ENCODE measurements at places on chromosomes 1 and 21. TPM values are rescaled to one million over a fixed set of nuclear protein-coding genes. Genes with fewer than 3 reads are reported as not detected.

DNA sequence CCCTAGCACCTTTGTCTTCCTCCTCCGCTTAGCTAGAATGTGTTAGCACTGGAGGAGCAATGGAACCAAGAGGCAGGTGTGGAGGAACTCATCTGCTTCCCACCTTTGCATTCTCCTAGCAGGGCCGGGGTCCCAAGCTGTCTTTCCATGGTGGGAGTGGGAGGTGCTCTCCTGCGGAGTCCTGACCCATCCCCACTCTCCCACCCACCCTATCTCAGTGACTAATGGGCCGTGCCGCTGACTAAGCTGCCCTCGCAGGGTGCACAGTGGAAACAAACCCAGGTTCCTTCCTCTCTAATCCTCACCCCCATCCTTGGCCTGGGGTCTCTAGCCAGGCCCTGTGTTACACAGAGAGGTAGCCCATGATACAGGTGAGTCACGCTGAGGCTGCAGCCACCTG lies 177.5 kb downstream of the HIVEP3 start:
- DNase-seq, result no peak

GRCh38 chr1:154145986-154146385 lies 8.9 kb downstream of the NUP210L start:
- no peak for DNase-seq

GRCh38 chr1:61332196-61332753 lies 249.9 kb downstream of the NFIA start:
- DNase-seq, result no peak

DNA sequence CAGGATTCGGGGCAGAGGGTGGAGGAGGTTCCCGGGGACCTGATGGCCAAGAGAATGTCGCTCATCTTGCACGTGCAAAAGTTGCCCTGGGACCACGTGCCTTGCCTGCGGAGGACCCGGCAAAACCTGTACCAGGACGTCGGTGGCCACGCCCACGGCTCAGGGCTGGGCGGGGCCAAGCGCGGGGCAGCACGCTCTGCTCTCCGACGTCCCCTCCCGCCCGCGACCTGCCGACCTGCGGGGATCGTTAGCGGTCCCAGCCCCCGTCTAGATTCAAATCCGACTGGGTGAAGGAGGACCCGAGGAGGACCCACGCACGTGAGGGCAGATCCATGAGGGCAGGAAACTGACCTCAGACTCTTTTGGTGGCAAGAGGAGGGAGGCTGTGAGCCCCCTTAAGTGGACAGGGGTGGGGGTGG lies at the start of gene C1orf167:
C1orf167 (plus strand) TSS at position 206 of the 419 bp plus-strand sequence. CDS start 2,208 bp downstream, outside the sequence.
- peak; percentile 20 for DNase-seq

- DNase-seq, result no peak
Measured at GRCh38 chr1:99782920-99783319, 16.5 kb upstream of the FRRS1 start.

GRCh38 chr1:109047339-109047738 lies 5.4 kb upstream of the WDR47 start:
- DNase-seq, result peak; percentile 44

DNA sequence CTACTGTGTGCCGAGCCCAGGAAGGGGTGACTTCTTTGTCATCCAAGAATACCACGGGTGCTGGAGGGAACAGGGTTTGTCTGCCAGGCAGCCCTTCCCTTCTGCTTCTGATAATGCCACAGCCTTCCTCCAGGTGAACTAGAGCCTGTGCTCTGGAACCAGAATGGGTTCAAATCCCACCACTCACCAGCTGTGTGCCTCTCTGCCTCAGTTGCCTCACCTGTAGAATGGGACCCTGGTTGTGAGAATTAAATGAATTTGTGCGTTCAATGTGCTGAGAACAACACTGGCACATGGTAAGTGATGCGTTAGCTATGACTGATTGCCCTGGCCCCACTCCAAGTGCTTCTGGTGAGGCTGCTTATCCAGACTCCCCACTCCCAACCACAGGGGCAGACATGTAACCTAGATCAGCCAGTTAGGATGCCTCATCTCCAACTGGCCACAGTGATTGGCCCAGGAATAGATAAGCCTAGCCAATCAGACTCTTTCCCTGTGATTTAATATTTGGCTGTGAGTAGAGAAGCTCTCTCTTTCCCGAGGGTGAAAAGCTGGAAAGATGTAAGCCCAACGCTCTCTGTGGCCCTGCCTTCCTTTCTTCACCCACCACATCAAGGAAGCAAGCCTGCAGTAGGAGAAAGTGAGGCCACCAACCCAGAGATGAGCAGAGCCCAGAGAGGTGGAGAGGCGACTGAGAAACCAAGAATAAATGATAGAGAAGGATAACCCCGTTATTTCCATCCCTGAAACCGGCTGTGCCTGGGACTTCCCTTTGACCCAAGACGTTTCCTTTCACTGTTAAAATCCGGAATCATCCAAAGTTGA lies 20.8 kb upstream of the LAPTM5 start:
- DNase-seq, result no peak

- no peak for DNase-seq
Measured at GRCh38 chr1:230259621-230260020, 166.5 kb downstream of the PGBD5 start.

- DNase-seq, result no peak
Measured at GRCh38 chr1:206961668-206962067, 8.6 kb downstream of the FCAMR start.

GRCh38 chr1:30799233-30799511 lies 41.6 kb upstream of the LAPTM5 start:
- no peak for DNase-seq

GRCh38 chr1:169466259-169467230 lies 19.2 kb downstream of the SLC19A2 start:
- DNase-seq, result no peak

- DNase-seq, result no peak
Measured at GRCh38 chr1:87155170-87155569, 173.5 kb upstream of the LMO4 start.

DNA sequence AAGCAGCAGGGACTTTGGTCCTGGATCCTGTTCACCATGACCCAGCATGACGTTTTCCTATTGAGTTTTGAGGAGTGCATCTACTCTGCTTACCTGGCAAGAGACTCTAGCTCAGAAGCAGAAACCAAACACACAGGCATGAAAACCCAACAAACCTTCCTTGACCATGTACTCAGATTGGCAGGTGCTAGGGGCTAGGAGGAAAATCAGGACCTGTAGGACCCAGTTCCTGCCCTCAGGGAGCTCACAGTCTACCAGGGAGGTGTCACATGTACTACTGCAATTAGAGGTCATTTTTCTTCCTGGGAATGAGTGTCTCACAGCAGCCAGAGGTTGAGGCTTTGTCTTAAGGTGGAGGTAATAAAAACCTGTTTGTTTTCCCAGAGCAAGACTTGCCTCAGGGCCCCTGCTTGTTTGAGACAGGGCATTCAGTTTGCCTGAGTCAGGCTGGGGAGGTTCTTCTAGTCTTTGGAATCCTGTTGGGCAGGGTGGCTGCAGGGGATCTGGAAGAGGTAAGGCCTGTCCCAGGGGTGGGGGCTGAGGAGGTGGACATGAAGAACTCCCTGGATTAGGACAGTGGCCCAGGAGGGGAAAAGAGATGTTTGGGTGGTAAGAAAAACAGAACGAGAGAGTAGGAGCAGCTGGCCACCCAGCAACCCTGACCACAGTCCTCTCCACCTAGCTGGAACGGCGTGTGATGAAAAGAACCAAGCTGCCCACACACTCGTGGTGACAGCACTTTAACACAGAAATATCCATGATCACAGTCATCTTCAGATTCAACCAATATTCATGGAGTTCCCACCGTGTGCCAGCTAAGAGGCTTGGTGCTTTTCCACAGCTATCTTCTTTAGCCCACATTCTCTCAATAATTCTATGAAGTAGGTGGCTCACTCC lies 30.8 kb downstream of the IER5 start:
- DNase-seq, result peak; percentile 57

DNA sequence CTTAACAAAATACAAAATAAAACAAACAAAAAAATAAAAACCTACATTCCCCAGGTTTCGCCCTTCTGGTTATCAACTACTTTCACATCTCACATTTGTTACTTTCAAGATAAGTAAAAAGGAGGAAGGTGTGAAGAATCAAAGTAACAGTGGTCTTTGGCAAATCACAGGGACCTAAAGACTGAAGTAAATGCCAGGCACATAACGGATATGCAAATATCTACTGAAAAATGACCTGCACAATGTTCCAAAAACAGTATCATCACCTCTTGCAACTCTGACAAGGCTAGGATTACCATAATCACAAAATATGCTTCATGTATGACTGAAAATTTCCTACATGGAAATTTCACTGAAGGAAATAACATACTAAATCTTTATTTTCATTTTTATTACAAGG lies 29.3 kb downstream of the COP1 start:
- DNase-seq, result no peak

DNA sequence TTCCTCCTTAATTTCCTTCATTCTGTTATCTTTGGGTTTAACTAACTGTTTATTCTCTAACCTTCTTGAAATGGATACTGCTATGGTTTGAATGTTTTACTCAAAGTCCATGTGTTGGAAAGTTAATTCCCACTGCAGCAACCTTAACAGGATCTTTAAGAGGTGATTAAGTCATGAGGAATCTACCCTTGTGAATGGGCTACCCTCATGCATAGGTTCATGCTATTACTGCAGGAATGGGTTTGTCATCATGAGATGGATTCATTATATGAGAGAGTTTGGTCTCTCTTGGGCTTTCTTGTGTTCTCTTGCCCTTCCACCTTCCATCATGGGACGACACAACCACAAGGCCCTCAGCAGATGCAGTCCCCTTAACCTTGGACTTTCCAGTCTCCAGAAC lies 516.9 kb downstream of the ADGRL2 start:
- no peak for DNase-seq

DNA sequence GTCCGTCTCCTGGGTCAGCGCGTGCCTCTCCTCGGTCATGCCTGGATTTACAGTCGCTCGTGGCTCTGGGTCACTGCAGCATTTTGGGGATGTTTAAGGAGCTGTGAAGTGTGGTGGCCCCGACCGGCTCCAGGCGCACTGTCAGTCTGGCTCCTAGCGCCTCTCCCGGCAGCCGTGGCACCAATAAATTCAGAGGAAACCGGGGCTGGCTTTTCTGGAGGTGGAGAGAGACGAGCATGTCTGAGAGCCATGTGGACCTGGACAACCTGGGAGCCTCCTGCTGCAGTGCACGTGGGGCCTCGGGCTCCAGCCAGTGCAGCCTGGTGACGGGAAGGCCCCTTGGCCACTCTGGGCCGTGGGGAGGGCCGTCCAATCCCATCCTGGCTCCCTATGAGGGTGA lies 17.1 kb downstream of the PLCH2 start:
- DNase-seq, result no peak

GRCh38 chr1:183710333-183710732 lies 57.2 kb upstream of the APOBEC4 start:
- no peak for DNase-seq

LRRC7 gene
- 5.1 TPM for polyA plus RNA-seq

AMY1B gene
- not detected for polyA plus RNA-seq

KRTAP19-1 gene
- polyA plus RNA-seq, result not detected

KIAA1614 gene
- polyA plus RNA-seq, result 2.1 TPM

CFAP298 gene
- polyA plus RNA-seq, result 46.8 TPM

PCP4L1 gene
- 9.4 TPM for polyA plus RNA-seq

CFHR2 gene
- polyA plus RNA-seq, result not detected

CLCA1 gene
- 2,132 TPM for polyA plus RNA-seq

Measured in large intestine (tissue), 12 donors.